ENCODE measurements at places on chromosomes 13 and 19.

- DNase-seq, result no peak
These were observed 95.8 kb downstream of the WASF3 start for GRCh38 chr13:26653310-26653709.

GRCh38 chr19:47110521-47111005 is 3.0 kb downstream of the ZC3H4 start:
- DNase-seq, result peak; percentile 72

GRCh38 chr19:8452446-8453123 is 7.8 kb downstream of the HNRNPM start:
- DNase-seq, result no peak

GRCh38 chr13:107211073-107211472 is 643.1 kb upstream of the ARGLU1 start:
- DNase-seq, result peak; percentile 17

- peak; percentile 41 for DNase-seq
These were observed 69.7 kb upstream of the C1QTNF9B start for GRCh38 chr13:23966691-23967615.

- no peak for DNase-seq
These were observed 30.7 kb downstream of the ZNF844 start for GRCh38 chr19:12095111-12095790.

- no peak for DNase-seq
These were observed 15.7 kb downstream of the MOB3A start for GRCh38 chr19:2080336-2080988.

- DNase-seq, result peak; percentile 46
These were observed 11.8 kb upstream of the SHD start for GRCh38 chr19:4267101-4267900.
